Upper lobe of right lung (tissue), 1 donor: ENCODE measurements at places on chromosomes 3 and 15.

GRCh38 chr15:38344351-38344750 lies 91.7 kb downstream of the SPRED1 start:
- no peak overlapping the region for H3K4me3 ChIP-seq
- no peaks in the 10 kb centered on the region for H3K4me1 ChIP-seq
- peaks cover 19% of the 10 kb centered on the region for H3K36me3 ChIP-seq
- no peak overlapping the region for H3K27ac ChIP-seq
- no peaks in the 10 kb centered on the region for H3K27me3 ChIP-seq

- H3K27ac ChIP-seq = peak within 1 kb of the TSS; percentile 98
- H3K36me3 ChIP-seq = no peaks in the 10 kb centered on the region
- peak within 1 kb of the TSS; percentile 97 for H3K4me3 ChIP-seq
Measured at GRCh38 chr15:83066734-83067637, at the start of gene BTBD1. TSS of gene BTBD1 (minus strand) at chr15:83067252. CDS start at chr15:83067151, 101 bp downstream.

DNA sequence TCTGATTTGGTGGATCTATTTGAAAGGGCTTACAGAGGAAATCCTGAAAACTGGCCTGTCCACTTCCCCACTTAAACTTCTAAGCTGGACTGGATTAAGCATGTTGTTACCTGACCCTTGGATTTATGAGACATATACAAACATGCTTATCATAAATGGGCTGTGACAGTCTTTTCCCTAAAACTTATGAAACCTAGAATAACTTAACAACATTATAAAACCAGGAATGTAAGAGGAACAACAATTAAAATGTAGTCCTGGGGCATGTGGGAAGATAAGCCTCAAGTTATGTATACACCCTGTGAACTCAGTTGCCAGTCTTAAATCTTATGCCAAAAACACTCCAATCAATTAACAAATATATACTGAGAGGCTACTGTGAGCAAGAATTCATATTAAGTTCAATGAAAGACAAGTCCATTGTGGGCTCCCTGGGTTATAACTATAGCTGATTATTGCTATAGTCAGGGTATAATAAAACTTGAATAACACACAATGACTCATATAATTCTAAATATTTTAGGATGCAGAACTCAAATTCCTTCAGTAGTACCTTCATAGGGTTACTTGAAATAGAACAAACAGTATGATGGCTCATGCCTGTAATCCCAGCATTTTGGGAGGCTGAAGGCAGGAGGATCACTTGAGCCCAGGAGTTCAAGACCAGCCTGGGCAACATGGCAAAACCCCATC lies 87.2 kb upstream of the PPIB start:
- H3K27me3 ChIP-seq = no peaks in the 10 kb centered on the region
- no peaks in the 10 kb centered on the region for H3K36me3 ChIP-seq
- H3K27ac ChIP-seq = no peak overlapping the region
- peaks cover 17% of the 10 kb centered on the region for H3K4me1 ChIP-seq

DNA sequence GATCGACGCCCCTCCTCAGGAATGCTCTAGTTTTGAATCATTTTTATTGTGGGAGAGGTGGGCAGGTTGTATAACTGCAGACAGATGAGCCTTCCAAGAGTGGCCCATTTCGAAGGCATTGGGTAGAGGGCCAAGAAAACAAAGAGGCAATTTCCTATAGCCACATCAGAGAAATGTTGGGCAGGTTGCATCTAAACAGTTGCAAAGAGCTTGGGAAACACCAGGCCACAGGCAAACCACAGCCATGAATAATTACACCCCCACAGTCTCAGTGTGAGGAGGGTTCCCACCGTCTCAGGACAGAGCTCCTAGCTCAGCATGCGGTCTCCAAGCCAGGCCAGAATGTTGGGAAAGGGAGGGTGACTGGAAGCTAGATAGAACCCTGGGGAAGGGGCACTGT lies 257.3 kb downstream of the ABHD5 start:
- DNase-seq = no peak
- no peak overlapping the region for H3K27ac ChIP-seq
- H3K4me3 ChIP-seq = no peak overlapping the region
- H3K4me1 ChIP-seq = no peaks in the 10 kb centered on the region

GRCh38 chr15:94411846-94412245 lies 180.5 kb downstream of the MCTP2 start:
- no peaks in the 10 kb centered on the region for H3K27me3 ChIP-seq
- DNase-seq = no peak
- peaks cover 13% of the 10 kb centered on the region for H3K4me1 ChIP-seq

DNA sequence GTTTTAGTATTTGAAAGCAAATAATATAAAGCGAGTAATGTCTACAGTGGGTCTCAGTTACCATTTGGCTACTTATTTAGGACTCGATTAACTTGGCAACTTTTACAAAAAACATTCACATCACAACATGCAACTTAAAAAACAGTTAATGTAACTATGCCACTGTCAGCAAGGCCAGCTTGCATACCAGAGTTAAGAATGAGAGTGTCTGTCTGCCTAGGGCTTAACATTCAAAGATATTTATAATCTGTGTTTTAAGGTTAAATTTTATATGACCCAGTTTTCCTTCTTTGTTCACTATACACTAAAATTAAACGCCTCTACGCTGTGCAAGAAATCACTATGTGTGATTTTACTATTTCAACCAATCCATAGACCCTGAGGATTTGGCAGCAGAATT lies 5.2 kb upstream of the CDAN1 start:
- DNase-seq = no peak
- H3K27ac ChIP-seq = no peak overlapping the region
- H3K27me3 ChIP-seq = no peaks in the 10 kb centered on the region
- H3K36me3 ChIP-seq = peaks cover 16% of the 10 kb centered on the region
- H3K4me1 ChIP-seq = peaks cover 7% of the 10 kb centered on the region

DNA sequence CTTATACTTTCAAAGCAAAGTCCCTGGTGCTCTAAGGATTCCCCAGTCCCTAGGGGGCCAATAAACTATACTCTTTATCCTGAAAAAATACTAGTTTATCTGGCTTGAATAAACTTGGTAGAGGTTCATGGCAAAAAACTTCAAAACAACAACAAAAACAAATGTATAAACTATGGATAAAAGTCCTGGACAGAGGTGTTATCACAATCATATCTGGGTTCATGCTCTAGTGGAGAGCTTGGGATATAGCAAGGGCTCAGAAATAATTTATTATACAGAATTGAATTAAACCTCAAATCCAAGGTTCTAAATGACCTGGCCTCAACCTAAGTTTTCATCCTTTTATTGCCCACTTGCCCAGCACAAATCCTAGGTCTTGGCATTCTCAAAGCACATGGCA lies 98.6 kb upstream of the TRIM42 start:
- H3K36me3 ChIP-seq = no peaks in the 10 kb centered on the region
- H3K4me1 ChIP-seq = no peaks in the 10 kb centered on the region
- no peak for DNase-seq
- no peaks in the 10 kb centered on the region for H3K27me3 ChIP-seq
- no peak overlapping the region for H3K27ac ChIP-seq
